Activated T-helper 1 cell treated with anti-CD3 and anti-CD28 coated beads, Interleukin-2, amount 50 U/mL, for 16 hours (primary cell): ENCODE measurements at places on chromosomes 13 and 19.
A peak's percentile ranks its signal among the peaks of the same experiment; 100 is the strongest.

DNA sequence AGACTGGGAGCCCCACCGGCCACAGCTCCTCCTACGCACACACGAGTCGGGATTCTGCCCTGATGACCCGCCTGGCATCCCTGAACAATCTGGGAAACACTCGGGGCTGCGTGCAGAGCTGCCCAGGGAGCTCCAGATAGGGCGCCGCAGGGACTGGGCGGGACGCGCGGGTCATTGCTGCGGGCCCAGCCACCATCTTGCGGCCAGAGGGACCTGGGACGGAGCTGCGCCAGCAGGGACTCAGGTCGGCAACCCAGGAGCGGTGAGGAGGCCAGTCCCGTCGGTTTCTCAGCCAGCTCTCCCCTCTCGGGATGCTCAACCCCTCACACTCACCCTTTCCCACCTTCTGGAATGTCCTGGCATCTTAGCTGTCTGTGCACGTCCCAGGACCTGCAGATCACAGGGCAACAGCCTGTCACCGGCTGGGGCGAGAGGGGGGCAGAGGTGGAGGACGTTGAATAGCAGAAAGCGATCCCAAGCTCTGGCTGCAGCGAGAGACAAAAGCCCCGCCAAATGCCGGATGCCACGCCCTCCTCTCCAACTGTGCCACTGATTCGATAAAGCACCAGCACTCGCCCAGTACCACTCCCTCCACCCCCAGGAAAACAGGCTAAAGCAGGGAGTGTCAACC, 20.4 kb upstream of the ZNF91 start:
- DNase-seq: no peak

- DNase-seq: peak; percentile 11
These were observed 46.4 kb downstream of the CELF5 start for GRCh38 chr19:3270902-3271301.

- no peak for DNase-seq
These were observed 3.9 kb downstream of the F10 start for GRCh38 chr13:113126265-113127150.

GRCh38 chr19:47226426-47227351, 4.3 kb downstream of the BBC3 start:
- DNase-seq: no peak

GRCh38 chr13:24713022-24713421, 32.8 kb downstream of the ATP12A start:
- DNase-seq: no peak

- DNase-seq: no peak
These were observed 260.6 kb downstream of the TUBA3C start for GRCh38 chr13:18921063-18921462.
